Fibroblast of villous mesenchyme (primary cell): ENCODE measurements at places on chromosomes 3 and 15. TPM values are rescaled to one million over a fixed set of nuclear protein-coding genes. Genes with fewer than 3 reads are reported as not detected.

The ZNF502 gene
- 4.2 and 6.9 TPM in 2 replicates for total RNA-seq

The WDR93 gene
- total RNA-seq: under 0.01 TPM in 1 of 2 replicates, not detected in the other

The SRGAP3 gene
- 2.9 and 3.5 TPM in 2 replicates for total RNA-seq

The CYP11A1 gene
- total RNA-seq: 0.64 and 0.86 TPM in 2 replicates

The TUSC7 gene
- total RNA-seq: not detected in 2 replicates

The IQCF5 gene
- total RNA-seq: not detected in 2 replicates

The ACP3 gene
- 2.3 and 10.8 TPM in 2 replicates for total RNA-seq

The MYO5A gene
- total RNA-seq: 45.1 and 53.1 TPM in 2 replicates

The ADAMTS17 gene
- under 0.01 and 0.32 TPM in 2 replicates for total RNA-seq

The ANKRD63 gene
- total RNA-seq: not detected in 2 replicates
